ENCODE measurements at places on chromosomes 3 and 15.
A peak's percentile ranks its signal among the peaks of the same experiment; 100 is the strongest.

- DNase-seq: no peak
Measured at GRCh38 chr15:77416954-77417353, 3.0 kb downstream of the PEAK1 start.

- no peak for DNase-seq
Measured at GRCh38 chr15:100987143-100987542, 68.0 kb downstream of the LRRK1 start.

GRCh38 chr15:39127925-39128617 is 452.8 kb upstream of the THBS1 start:
- DNase-seq: peak; percentile 70

DNA sequence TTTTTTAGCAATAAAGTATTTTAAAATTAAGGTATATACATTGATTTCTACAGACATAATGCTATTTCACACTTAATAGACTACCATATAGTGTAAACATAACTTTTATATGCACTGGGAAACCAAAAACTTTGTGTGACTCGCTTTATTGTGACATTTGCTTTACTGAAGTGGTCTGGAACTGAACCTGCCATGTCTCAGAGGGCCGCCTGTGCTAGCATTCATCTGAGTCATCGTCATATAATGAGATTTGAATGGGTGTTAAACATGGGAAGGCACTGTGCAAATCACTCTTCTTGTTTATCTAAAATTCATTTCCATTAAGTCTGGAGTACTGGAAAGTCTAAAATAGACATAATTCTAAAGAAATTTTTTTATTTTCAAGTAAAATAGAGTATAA is 12.9 kb downstream of the EIF2AK4 start:
- no peak for DNase-seq

- DNase-seq: no peak
Measured at GRCh38 chr15:74428970-74429780, 4.6 kb downstream of the SEMA7A start.

DNA sequence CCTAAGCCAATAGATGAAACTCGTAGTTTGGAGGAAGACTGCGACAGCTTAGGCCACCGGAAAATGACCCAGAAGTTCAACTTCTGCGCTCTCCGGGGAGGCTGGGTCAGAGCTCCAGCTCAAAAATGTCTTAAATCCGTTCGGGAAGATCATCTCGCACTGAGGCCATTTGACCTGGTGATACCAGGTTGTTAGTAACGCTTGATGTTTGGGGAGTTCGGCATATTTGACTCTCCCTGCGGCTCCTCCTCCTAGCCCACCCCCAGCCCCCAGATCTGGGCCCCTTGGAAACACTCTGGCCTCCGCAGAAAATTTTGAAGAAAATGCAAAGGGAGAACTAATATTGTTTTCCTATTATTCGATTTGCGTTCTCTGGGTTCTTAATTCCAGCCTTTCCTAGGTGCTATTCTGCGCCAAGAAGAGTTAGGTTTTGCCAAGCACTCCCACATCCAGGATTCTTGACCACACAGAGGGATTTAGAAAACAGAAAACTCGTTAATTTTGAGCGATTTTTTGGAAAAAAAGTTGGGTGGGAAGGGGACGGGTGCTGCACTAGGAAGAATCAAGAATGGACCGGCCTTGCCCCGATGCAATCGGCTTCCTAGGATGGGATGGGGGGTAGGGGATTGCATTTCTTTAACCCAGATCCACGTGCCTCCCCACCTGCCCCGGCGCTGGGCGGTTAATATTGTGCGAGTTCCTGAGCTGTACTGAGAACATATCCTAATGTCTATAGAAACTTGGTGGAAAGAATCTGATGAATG is 50.0 kb downstream of the ZIC4 start:
- no peak for DNase-seq

- no peak for DNase-seq
Measured at GRCh38 chr15:39269352-39269751, 311.5 kb upstream of the THBS1 start.

GRCh38 chr3:7346364-7346763 is 485.4 kb downstream of the GRM7 start:
- DNase-seq: no peak

DNA sequence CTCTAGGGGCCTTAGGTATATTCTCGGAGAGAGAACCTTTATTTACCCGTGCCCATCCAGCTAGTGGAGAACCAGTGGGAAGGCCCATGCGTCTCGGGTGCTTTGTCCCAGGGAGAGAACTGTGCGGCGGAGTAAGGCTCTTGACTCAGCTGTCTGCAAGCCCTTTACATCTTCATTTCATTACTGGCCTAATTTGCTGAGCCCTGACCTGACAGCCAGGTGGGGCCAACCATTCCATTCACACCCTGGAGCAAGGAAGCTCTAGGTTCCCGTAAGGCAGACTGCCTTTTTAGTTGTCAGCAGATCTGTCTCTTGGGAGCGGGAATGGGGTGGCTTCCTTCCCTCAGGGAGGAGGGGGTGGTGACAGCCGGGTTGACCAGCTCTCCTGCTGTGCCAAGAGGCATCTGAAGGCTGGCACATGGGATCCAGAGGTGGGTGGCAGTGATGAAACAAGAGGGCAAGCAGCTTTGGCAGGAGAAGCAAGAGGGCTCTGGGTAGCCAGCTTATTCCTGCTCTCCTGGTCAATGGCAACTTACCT is 36.4 kb downstream of the SV2B start:
- no peak for DNase-seq
